ENCODE measurements at places on chromosomes 2 and 18.

- DNase-seq: no peak
Measured at GRCh38 chr2:118846442-118846952, 951 bp downstream of the EN1 start.

DNA sequence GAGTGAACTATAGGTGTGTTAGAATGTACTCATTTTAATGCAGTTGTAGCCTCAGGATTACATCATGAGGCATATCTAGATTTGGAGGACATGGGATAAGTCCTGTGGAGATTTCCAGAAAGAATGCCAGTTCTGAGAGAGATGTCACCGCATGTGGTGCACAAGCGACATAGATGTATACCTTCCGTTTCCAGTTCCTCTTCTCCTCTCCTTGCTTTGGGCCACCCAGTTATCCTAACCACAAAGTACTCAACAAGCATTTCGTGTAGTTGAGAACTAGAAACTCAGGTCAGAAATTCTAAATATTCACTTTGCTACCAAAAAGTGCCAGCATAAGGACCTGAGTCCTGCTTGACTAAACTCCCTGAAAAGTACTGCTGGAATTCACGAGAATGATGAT, 66.5 kb downstream of the KCTD18 start:
- no peak for DNase-seq

GRCh38 chr2:73979021-73979420, 5.7 kb upstream of the TET3 start:
- no peak for DNase-seq

DNA sequence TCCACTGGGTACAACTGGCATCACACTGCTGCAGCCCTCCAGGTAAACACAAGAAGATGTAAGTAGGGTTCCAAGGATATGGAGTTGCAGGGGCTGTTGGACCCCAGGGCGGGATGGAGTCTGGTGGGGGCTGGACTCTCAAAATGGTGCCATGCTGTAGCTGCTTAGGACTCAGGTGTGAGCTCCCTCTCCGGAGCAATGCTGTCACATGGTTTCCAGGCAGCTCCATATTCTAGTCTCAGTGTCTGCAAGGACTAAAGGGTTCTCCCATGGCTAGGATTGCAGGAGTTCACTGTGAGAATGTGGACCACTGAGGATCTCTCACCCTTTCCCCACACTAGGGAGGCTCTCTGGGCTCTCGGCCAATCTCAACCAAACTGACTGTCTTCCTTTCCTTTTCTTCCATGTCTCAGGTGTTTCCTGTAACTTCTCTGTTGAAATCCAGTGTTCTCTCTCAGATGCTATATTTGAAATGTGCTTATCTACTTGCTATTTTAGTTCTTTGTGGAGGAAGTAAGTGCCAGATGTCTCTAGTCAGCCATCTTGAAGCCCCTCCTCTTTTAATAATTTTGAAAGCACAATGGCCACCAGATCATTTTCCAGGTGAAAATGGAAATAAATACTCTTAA, 57.6 kb downstream of the CCNT2 start:
- DNase-seq: no peak

DNA sequence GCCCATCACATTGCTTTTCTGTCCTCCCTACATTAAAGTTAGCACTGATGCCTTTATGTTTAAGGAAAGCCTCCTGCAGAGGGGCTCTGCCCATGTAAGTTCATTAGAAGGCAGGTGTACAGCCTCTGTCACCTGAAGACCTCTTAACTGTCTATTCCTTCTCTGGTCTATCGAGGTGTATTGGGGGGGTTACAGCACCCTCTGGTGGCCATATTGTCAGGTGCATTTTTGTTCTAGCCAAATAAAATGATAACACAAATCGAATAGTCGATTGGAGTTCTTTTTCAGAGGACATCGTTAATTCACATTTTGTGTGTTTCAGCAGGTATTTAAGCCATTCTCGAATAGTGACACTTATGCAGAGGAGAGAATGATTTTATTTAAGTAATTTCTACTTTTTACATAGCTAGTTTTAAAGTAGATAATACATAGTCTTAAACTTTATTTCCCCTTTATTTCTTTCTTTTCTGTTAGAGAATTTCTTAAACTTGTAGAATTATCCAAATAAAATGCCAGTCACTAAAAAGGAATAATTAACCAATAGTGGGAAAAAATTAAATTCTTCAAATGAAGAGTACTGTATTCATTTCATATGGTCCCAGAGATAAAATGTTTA, 136.8 kb downstream of the NEDD4L start:
- DNase-seq: peak; percentile 82

DNA sequence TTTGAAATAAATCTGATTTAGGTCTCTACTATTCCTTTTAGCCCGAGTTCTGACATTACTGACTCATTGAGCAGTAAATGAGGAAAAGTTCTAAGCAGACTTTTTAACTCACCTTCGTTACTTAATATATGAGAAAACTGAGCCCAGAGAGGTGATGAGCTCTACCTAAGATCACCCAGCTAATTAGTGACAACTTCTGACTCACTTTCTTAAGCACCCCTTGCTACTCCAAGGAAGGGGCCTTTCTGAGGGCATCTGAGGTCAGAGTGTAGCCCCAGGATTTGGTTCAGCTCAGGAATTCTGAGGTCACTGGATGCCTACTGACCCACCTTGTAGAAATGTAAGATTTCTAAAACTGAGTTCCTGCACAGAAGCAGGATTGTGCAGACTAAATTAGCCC, 102.2 kb upstream of the FZD5 start:
- no peak for DNase-seq

DNA sequence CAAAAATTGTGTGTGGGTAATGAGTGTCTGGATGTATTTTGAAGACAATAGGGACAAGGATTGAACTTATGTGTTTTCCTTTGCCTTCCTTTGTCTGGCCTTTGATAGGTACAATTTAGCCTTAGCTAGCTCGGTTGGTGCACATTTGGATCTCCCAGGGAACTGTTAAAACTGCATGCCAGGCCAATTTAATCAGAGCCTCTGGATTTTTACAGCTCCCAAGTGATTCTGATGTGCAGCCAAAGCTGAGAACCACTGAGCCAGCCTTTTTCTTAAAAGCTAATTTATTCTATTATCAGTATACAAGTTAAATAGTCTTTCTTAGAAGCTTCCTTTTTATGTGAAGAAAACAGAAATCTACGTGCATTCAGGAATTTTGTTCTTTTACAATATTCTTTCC, 25.0 kb downstream of the PLEK start:
- DNase-seq: no peak

- DNase-seq: peak; percentile 67
Measured at GRCh38 chr2:210195101-210195852, 24.1 kb upstream of the KANSL1L start.

- peak; percentile 59 for DNase-seq
Measured at GRCh38 chr2:20443276-20443920, 3.5 kb upstream of the RHOB start.

- DNase-seq: no peak
Measured at GRCh38 chr2:36912695-36913094, 53.6 kb downstream of the STRN start.

GRCh38 chr2:227524665-227525064, 52.7 kb downstream of the AGFG1 start:
- no peak for DNase-seq

- DNase-seq: no peak
Measured at GRCh38 chr2:208441951-208442350, 35.4 kb downstream of the PTH2R start.

GRCh38 chr2:202204855-202205254, 33.5 kb downstream of the SUMO1 start:
- no peak for DNase-seq

- no peak for DNase-seq
Measured at GRCh38 chr2:226707499-226707898, 92.1 kb downstream of the IRS1 start.

GRCh38 chr2:25336383-25336841, 5.3 kb downstream of the DNMT3A start:
- no peak for DNase-seq

- no peak for DNase-seq
Measured at GRCh38 chr2:120826716-120827410, 91.2 kb downstream of the GLI2 start.

DNA sequence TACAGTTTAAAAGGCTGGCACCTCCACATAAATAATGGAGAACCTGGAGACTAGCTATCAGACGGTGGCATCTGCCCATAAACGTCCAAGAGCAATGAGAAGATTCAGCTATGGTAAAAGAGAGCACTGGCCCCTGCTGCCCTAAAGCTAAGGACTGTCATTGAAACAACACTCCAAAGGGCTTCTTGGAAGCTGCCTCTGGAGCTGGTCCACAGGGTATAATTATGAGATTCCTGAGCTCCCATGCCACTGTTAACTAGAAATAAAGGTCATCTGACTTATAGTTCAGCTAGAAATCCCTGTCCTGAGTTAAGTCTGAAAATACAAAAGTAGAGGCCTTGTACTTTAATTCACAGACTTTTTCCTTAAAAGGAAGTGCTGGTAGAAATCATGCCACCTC, 39.9 kb upstream of the RBMS1 start:
- no peak for DNase-seq

GRCh38 chr2:215272918-215273317, 38.9 kb upstream of the ATIC start:
- DNase-seq: no peak

GRCh38 chr2:41024816-41025215, 572.9 kb upstream of the SLC8A1 start:
- DNase-seq: no peak

DNA sequence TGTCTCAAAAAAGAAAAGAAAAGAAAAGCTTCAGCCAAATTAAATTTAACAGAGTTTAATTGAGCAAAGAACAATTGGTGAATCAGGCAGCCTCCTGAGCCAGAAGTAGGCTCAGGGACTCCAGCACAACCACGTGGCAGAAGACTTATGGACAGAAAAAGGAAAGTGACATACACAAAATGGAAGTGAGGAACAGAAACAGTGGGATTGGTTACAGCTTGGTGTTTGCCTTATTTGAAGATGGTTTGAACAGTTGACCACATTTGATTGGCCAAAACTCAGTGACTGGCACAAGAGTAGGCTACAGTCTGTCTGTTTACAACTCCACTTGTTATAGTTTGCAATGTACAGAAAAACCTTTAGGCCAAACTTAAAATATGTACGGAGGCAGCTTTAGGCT, 83.1 kb downstream of the SOCS6 start:
- DNase-seq: no peak

DNA sequence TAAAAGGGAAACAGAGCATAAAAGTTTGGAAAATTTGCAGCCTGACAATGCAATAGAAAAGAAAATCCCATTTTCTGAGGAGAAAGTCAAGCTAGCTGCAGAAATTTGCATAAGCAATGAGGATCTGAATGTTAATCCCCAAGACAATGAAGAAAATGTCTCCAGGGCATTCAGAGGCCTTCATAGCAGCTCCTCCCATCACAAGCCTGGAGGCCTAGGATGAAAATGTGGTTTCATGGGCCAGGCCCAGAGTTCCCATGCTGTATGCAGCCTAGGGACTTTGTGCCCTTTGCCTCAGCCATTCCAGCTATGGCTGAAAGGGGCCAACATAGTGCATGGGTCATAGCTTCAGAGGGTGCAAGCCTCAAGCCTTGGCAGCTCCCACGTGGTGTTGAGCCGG, 10.3 kb upstream of the SCN1A start:
- no peak for DNase-seq

- DNase-seq: no peak
Measured at GRCh38 chr18:76643996-76644395, 149.0 kb upstream of the ZNF516 start.

- no peak for DNase-seq
Measured at GRCh38 chr18:69787825-69788547, 159.7 kb downstream of the CD226 start.

DNA sequence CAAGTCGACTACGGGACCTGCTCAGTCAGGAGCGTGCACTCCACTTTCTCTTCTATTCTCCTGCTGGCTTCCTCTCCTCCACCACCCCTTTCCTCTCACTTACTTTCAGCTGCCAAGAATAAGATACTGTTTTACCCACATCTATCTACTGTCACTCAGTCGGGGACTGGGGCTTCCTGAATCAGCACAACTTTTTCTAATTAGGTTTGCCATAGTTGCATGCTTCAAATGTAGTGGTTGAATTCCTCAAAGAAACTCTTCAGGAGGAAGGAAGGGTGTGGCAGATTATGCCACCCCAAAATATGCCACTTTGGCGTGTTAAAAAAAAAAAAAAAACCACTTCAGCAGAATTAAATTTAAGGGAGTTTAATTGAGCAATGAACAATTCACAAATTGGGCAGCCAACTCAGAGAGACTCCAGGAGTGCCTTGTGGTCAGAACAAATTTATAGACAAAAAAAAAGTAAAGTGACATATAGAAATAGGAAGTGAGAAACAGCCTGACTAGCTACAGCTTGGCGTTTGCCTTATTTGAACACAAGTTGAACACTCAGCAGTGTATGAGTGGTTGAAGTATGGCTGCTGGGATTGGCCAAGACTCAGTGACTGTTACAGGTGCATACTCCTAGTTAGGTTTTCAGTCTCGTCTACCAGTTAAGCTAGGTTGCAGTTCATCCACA, 32.5 kb upstream of the RMDN2 start:
- DNase-seq: no peak

DNA sequence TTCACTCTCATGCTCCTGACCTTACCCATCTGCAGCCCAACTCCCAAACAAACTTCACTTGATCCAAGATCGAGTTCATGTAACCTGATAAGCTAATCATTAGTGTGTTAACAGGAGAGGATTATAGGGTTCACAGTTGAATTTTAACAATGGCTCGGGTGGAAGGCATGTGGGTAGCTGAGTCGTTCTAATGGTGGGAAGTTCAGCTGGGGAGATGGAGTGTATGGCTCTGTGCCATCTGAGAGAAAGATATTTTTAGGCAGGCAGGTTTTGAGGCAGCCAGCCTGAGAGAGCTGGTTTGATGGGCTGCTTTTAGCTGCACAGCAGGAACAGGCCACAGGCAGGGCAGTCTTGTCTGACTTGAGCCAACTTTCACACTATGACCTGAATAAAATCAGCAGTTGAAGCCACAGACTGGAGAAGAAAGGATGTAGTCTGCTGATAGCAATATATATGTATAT, 17.7 kb upstream of the NFE2L2 start:
- no peak for DNase-seq

DNA sequence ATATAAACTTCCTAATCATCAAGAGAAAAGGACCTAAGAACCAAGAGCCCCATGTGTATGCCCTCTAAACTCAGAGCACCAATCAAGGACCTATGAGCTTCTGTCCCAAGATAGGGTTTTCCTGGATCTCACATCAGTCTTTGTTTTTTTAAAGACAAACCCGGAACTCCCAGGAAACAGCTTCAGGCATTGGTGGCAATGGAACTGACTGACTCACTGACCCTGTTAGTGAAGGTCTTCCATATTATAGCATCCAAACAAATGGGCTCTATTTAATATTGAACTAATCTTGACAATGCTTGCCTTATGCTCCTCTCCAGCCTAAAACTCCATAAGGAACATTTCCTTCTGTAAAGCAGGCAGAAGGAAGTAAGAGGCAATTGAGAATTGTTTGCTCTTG, 63.5 kb upstream of the RPE start:
- no peak for DNase-seq

All from hematopoietic multipotent progenitor cell treated with erythropoietin and hydrocortisone succinate and interleukin-3 and kit ligand, for 15 days (in vitro differentiated cells).